Type B pancreatic cell (in vitro differentiated cells): ENCODE measurements at places on chromosomes 6 and 20. TPM values are rescaled to one million over a fixed set of nuclear protein-coding genes. Genes with fewer than 3 reads are reported as not detected.

DNA sequence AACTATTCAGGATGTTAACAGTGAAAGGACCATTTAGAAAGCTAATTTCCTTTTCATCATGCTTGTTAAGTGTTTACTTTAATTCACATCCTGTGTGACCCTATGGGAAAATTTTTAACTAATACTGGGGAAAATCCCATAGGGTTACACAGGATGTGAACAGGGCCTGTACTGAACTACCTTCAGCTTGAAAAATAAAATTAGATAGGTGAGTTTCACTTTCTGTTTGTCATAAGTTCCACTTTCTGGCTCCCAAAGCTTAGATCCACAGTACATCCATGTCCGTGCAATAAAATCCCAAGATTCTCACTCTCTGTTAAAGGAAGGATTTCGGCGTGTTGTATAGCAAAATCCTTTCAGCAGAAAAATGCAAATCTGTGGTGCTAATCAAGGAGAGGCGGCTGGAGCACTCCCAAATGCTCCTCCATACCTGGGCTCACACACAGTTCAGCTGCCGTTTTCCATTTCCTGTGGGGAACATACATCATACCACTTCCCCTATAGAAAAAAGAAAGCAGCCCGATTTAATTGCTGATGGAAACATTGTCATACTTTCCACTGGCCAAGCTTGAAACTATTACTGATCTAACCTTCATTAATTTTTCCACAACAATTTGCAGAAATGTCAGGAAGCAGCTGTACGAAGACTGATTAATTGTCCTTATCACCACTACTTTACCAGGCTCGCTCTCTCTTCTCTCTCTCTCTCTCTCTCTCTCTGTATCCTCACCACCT lies 125.2 kb downstream of the HIVEP2 start:
- DNase-seq, result no peak

- no peak for DNase-seq
Observed at GRCh38 chr20:61112515-61112914, 139.5 kb upstream of the CDH4 start.

Gene LCA5
- 8.8 and 11.3 TPM in 2 replicates for total RNA-seq

GRCh38 chr6:11535801-11536230 lies 1.7 kb upstream of the TMEM170B start:
- no peak for DNase-seq

Gene TTK
- total RNA-seq, result 13.4 and 32.1 TPM in 2 replicates

DNA sequence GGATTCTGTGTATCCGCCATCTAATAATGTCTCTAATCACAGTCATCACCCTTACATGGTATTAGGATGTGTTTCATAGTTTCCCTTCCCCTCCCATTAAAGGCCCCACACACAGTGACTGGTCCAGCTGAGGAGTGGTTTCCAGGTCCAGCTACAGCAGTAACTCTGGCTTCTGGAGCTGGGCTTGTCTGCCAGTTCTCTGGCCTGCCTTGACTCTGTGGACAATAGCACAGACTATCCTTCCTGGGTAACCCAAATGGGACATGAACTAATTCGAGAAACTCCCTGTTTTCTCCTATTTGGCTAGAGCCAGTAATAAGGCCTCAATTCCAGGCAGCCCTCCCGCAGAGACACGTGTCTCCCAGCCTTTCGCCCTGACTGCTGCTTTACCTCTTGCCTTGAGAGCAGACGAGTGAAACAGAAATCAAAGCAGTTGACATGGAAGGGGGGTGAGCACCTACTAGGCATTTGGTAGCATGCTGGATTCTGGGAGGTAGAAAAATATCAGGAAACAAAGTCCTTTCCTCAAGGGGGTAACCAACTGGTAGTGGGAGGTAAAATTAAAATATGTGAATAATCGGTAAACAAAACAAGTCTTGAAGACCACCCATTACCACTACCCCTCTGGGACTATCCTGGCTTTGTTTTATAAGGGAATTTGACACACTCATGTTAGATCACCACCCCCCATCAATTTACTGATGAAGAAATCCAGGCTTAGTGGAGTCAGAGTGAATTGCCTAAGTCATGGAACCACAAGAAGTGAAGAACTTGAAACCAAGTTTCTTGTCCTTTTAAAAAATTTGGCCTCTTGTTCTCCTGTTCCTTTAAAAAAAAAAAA lies 1.2 kb downstream of the TRAF3IP2 start:
- DNase-seq, result no peak

DNA sequence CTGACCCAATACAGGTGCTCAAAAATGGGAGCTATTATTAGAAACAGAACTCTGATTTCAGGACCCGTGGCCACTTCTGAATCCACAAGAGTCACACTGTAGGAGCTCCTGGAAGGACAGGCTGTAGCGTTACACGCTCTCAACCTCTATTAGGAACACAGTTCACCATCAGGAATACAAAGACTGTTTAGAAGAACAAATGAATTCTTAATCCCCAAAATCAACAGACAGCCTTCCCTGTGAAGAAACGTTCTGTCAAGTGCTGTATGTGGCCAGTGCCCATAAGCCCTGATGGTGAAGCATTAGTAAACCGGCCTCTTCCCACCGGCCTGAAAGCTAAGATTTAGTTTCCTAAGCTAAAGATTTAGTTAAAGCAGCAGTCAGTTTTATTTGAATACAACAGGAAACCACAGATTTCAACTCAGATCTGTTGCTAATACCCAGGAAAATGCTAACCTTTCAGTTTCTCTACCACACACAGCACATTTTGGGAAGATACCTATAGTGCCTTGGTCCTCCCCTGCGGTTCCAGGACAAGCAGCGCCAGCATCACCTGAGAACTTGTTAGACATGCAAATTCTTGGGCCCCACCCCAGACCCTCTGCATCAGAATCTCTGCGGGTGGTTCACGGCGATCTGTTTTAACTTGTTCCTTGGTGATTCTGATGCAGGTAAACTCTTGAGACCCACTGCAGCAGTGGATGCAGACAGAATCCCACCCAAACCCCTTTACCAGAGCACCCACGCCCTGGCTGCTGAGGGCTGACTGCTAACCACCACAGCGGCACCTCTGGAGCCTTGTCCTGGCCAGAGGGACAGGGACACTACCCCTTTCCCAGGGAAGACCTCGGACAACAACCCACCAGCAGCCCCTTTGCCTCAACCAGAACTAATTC lies 33.4 kb downstream of the MTRES1 start:
- no peak for DNase-seq

DNA sequence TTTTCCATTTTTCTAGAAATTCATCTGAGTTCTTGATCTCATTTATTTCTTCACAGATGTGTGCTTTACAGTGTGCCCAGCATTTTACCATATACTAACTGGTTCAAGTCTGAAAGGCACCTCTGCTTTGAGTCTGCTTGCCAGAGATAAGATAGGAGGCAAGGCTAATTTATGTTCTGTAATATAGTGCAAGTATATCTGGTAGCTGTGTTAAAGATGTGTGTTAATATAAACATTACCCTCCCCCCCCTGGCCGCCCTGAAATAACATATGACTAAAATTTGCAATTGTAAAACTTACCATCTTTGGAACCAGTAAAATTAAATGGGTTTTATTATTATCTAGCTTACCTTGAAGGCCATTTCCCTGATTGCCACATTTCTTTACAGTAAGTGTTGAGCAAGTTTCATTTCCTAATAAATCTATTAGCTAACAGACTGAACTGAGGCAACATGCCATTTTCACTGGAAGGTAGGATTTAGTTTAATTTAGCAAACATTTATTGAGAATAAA lies 2.7 kb downstream of the FBXO9 start:
- no peak for DNase-seq

Gene RAB44
- 0.07 TPM in 1 of 2 replicates, not detected in the other for total RNA-seq

GRCh38 chr6:15429141-15430110 lies 183.6 kb downstream of the JARID2 start:
- no peak for DNase-seq

GRCh38 chr20:11882651-11883050 lies 35.0 kb upstream of the BTBD3 start:
- DNase-seq, result no peak

- no peak for DNase-seq
Observed at GRCh38 chr6:144574796-144575195, 289.7 kb downstream of the UTRN start.

- no peak for DNase-seq
Observed at GRCh38 chr20:10216146-10216791, 2.4 kb upstream of the SNAP25 start.

DNA sequence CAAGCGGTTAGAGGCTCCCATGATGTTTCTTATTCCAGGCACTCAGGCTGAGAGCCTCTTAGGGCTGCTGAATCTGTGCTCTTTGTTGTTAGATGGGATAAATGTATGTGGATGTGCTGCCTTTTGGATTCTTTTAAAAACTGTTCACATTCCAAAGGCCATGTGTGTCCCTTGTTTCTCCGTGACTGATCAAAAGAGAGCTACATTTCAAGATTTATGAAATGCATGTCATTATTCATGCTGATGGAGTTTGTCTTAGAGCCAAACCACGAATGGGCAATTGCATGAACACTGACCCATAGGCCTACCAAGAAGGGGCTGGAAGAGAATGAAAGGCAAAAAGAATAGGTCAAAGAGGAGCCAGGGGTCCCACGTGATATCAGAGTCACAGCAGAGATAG lies 104.9 kb upstream of the TSHZ2 start:
- no peak for DNase-seq

DNA sequence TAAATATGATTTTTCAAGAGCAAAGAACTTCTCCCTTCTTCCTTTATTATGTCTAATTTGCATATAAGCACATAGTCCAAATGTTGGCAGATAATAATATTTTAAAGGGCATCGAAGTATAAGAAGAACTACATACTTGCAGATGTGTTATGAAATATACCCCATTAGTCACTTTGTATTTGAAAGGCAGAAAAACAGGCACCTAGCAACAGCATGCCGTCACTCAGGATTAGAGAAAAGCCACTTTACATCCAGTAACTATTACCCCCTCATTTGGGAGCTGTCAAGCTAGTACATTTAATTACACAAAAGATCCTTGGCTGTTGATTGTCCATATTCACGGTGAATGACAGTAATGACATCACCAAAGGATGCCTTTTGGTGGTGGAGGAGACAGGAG lies 99.3 kb upstream of the ARMC2 start:
- no peak for DNase-seq

GRCh38 chr20:17916433-17916891 lies 52.1 kb downstream of the SNX5 start:
- DNase-seq, result no peak

DNA sequence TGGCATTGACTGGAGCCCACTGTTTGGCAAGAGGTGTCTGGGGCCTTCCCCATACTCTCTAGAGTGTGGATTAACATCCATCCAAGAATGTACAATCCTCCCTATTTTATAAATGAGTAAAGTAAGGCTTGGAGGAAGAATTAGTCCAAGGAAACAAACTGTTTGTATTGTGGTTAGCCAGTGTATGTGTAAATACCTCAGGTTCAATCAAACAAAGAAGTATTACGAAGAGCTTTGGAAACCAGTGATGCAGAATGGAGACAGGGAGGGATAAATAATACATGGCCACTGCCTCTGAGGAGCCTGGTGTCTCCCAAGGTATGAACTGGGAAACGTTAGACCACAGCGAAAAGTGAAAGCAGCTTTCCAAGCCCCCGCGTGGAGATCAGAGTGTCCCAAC lies 226.6 kb upstream of the RIN2 start:
- no peak for DNase-seq

GRCh38 chr6:31113861-31114540 lies 599 bp upstream of the PSORS1C1 start:
- no peak for DNase-seq

- DNase-seq, result no peak
Observed at GRCh38 chr20:38590676-38591473, 9.9 kb downstream of the ADIG start.
